Fibroblast of skin of scalp (primary cell): ENCODE measurements at places on chromosomes 3 and 15.

GRCh38 chr3:64220161-64220914 lies 4.9 kb downstream of the PRICKLE2 start:
- peak; percentile 89 for DNase-seq

GRCh38 chr3:162678941-162679340 lies 1182.3 kb downstream of the OTOL1 start:
- DNase-seq: no peak

- no peak for DNase-seq
Measured at GRCh38 chr3:43994657-43995546, 246.8 kb upstream of the TOPAZ1 start.

DNA sequence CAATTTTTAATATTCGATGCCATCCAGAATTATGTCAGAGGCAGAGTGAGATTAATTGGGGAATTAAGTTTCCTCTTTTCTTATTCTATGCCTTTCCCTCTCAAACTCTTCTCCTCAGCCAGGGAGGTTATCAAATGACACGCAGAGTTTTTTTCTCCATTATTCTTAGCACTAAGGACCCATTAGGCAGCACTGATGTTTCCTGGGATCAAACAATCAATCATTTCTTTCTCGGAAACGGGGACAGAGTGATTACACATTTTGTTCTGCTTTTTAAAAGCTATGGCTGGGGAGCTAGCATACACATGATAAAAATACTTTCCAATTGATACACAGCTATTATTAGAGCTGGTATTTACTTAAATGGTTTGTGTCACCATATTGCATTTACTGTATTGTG lies 35.3 kb upstream of the PSMD6 start:
- DNase-seq: no peak

GRCh38 chr3:158226429-158226828 lies 116.5 kb downstream of the RSRC1 start:
- no peak for DNase-seq

DNA sequence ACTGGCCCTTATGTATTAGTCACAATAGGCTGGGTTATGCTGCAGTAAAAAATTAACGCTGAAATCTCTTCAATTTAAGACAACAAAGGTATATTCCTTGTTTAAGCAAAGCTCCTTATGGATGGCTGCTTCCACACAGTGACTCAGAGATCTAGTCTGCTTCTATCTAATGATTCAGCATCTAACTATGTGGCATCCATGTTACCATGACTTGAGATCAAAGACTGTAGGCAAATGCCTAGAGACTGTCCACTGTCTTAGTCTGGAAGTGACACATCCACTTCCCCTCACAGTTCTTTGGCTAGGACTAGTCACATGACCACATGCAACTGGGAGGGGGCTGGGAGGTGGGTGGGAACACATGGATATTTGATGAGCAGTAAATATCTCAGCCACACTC lies 61.3 kb upstream of the PSMD6 start:
- DNase-seq: peak; percentile 70

GRCh38 chr3:162632672-162633071 lies 1136.1 kb downstream of the OTOL1 start:
- DNase-seq: no peak

- no peak for DNase-seq
Measured at GRCh38 chr3:124352149-124352539, 360.2 kb upstream of the ROPN1 start.

GRCh38 chr3:112897791-112898190 lies 51.1 kb upstream of the CD200R1L start:
- no peak for DNase-seq

DNA sequence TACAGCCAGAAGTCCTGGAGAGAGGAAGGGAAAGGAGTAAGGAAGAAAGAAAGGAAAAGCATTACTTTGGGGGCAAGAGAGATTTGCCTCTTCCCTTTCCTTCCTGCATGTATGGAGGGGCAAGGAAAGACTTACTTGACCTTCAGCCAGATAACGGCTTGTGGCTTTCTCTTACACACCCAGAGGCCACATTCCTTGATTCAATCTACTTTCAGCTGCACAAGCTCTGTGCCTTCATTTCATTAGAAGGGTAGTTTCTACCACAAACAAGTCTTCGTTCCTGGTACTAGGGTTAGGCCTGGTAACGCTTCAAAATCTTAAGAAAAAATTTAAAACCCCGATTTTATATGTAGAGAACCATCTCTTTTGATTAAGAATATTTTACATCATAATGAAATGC lies 835.9 kb downstream of the TUSC7 start:
- no peak for DNase-seq

GRCh38 chr3:10011631-10012030 lies 14.6 kb upstream of the FANCD2 start:
- no peak for DNase-seq

- peak; percentile 5 for DNase-seq
Measured at GRCh38 chr3:81339040-81339845, 422.2 kb downstream of the GBE1 start.

DNA sequence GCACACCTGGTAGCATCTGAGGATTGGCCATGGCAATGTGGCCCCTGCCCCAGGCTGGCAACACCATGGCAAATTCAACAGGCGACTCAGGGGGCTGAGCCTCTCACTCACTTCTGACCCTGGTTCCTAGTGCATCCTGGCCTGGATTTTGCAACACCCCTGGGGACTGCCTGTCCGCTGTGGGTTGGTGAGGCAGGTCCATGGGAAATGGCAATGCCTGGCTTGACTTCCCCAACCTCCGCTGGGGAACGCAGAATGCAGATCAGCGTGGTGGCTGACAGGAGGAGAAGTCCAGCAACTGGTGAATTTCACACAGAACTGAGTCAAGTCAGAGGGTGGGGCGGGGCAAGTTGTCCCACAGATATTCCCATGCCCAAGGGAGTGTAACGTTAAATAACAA lies 3.9 kb upstream of the PSTPIP1 start:
- no peak for DNase-seq

GRCh38 chr15:58447271-58448010 lies 15.7 kb downstream of the LIPC start:
- peak; percentile 94 for DNase-seq

GRCh38 chr15:74034206-74034755 lies 39.8 kb downstream of the PML start:
- DNase-seq: no peak

- DNase-seq: no peak
Measured at GRCh38 chr3:183626877-183627594, 8.4 kb upstream of the KLHL24 start.

GRCh38 chr3:50089609-50089945 lies 858 bp downstream of the RBM5 start:
- peak; percentile 27 for DNase-seq

DNA sequence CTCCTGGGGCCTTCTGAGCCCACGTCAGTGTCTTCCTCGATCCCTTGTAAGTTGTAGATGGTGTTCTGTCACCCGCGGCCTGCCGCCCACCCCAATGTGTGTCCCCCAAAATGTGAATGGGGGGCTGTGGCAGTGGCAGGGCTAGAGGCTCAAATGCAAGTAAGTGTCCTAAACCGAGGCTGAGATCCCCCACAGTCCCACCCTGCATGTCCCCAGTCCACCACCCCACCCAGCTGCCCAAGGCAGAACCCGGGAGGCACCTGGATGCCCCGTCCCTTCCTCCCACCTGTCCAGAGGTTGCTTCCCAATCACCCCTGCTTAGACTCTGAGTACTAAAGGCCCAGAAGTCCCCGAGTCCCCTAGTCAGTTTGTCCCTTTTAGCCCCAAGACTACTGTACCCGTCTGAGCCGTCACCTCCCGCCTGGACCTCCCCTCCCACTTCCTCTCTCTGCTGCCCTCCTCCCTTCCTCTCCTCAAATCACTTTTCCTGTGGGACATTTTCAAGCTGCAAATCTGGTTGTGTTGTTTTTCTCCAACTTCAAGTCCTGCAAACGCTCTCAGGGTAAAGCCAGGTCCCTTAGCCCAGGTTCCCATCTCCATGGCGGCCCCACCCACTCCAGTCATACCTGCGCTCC lies 11.8 kb upstream of the PLXND1 start:
- DNase-seq: no peak

DNA sequence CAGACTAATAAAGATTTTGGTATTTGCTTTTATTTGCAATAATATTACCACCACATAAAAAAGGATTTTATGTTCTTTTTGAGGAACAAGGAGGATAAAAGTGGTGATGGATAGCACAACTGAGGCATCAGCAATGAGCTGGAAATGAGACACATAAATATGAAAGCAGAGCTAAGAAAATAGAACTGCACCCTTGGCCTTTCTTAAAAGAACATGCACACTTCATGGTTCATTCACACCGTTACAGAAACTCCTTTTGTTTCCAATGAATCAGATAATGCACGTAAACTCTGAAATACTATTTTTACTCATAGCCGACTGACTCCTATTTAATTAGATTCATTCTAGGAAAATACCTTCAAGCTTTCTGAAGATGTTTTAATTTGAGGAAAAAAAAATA lies 19.9 kb upstream of the DPH6 start:
- DNase-seq: no peak
